Left lobe of liver (tissue), 2 donors: ENCODE measurements at places on chromosomes 7 and 10. TPM values are rescaled to one million over a fixed set of nuclear protein-coding genes. Genes with fewer than 3 reads are reported as not detected.
A peak's percentile ranks its signal among the peaks of the same experiment; 100 is the strongest.

SLC12A9 gene
- total RNA-seq, result 10.1 TPM

OR2A7 gene
- 1.9 TPM for total RNA-seq

IL2RA gene
- total RNA-seq, result 1.3 TPM

MGMT gene
- 58.5 TPM for total RNA-seq

PDE1C gene
- total RNA-seq, result 0.03 TPM

IRF5 gene
- 5.0 TPM for total RNA-seq

SPDYE6 gene
- total RNA-seq, result not detected

TSPAN12 gene
- 15.1 TPM for total RNA-seq

RPA3 gene
- total RNA-seq, result 18.2 TPM

NKX1-2 gene
- total RNA-seq, result 0.05 TPM

ACSM6 gene
- not detected for total RNA-seq

DNA sequence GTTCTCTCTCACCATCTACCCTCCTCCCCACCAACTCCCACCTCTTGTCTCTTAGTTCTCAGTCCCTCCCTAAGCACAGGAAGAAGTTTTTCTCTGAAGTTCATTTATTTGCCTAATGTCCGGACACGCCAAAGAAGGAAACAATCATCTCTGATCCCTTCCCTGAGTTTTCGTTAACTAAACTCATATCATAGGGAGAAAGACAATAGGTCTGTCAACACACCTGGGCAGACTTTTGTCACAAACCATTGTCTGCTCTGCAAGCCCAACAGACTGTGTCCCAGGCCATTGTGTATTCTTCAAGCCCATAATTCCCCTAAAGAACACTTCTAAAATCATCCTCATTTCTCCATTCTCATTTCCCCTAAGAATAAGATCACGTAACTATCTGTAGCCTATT lies 691.0 kb upstream of the MBL2 start:
- DNase-seq, result no peak

GRCh38 chr7:120760851-120761250 lies 97.1 kb downstream of the TSPAN12 start:
- no peak for DNase-seq

- DNase-seq, result peak; percentile 57
These were observed 65.7 kb downstream of the VSTM4 start for GRCh38 chr10:49049660-49050059.

DNA sequence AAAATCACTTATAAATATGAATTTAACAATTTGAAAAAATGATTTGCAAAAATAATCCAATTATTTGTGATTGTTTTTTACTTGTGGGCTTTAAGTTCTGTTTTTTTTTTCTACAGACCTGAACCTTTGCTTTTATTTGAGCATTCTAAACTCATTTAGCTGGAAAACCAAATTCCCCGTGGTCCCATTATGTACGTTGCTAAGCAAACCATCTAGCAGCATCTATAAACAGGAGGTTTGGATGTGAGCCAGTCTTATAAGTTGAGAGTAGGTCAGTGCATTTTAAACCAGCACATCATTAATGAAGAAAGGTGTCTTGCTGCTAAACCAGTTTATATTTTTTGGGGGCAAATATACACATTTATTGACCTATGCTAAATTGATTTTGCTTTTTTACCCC lies 77.3 kb downstream of the LRRN3 start:
- DNase-seq, result no peak

DNA sequence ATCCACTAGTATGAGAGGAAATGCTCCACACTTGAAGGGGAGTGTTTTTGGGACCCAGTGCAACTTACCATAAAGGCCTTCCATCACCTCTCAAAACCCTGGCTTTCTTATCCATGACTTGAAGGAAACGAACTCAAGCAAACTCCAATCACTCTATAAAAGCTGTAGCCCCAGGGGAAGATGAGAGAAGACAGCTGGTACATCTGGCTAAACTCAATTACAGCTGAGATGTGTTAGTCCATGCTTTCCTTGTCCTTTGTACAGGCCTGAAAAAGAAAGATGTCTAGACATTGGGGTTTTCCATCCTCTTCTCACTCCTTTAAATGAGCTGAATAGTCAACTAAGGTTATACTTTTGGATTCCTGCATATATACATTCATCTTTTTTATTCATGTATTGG lies 89.5 kb upstream of the ANKRD30A start:
- DNase-seq, result no peak

DNA sequence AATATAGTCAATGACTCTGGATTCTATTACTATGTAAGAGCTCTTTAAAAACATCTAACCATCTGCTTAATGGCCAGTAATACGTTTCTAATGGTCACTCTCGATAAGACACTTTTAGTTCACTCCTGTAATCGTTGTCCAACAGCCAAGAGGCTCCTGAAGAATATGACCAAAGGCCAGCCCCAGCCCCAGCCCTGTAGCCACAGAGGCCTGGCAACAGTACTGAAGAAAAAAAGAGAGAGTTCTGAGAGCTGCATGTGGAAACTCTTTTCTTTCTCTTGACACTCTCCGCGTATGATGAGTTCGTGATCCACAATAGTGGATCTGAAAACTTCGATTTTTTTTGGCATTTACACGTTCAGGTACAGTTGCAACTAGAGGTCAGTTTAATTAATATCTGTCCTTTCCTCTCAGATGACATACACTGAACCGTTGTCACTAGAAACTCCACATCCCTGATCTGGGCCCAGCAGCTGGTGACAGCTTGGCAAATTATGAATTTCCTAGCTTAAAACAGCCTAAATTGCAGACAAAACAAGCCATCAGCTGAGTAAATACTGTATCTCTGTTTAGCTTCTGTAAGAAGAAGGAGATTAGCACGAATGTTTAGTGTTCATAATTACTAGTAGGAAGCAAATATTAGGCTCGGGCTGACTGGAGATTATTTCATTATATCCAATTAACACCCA lies 456.7 kb downstream of the LRMDA start:
- DNase-seq, result no peak

GRCh38 chr7:98771941-98772603 lies 97.7 kb downstream of the TMEM130 start:
- no peak for DNase-seq

DNA sequence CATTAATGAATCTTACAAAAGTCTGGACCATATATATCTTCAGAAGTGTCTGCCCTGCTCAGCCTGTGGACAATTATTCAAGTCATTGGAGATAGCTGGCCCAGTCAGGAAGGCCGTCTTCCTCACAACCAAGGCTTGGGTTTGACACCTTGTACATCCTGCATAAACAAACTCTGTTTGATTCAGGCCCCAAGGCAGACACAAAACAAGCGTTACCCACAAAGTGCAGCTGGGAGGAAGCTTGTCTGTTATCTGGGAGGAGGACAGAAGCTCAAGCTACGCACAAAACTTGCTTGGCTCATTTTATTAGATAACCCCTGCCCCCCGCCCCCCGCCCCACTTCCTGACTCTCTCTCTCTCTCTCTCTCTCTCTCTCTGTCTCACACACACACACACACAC lies 166.9 kb upstream of the WDR11 start:
- no peak for DNase-seq

- no peak for DNase-seq
These were observed 1262.0 kb downstream of the TYW1 start for GRCh38 chr7:68258609-68259008.

DNA sequence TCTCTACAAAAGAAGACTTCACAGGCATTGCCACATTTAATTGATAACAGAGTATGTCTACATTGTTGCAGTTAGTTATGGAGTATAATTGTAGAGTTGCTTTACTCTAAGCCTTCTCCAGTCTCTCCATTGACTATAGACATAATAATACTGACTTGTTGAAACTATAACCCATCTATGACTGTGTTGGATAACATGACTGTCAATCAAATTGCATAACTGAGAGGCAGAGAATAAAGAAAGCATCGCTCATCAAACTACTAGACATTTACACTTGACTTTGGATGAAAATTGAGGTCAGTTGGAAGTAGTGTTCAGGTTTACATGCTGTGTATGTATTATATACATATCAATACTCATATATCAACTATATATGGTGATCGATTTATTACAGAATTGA lies 3.4 kb upstream of the ATXN7L1 start:
- no peak for DNase-seq

DNA sequence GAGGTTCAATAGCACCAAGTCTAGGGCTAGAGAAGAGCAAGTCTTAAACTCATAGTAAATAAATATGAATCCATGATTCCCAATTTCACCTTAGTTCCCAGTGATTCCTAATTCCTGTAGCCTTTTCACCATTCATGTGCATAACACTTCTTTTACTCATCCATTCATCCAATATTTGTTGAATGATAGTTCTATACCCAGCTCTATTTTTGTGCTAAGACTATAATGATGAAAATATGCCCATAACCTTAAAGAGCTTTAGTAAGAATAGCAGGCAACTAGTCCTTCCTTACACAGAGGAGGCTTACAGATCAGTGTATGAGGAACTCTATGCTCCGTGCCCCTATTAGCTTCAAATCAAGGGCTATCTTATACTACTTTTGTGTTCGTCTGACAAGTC lies 280.2 kb upstream of the CHRM2 start:
- no peak for DNase-seq

DNA sequence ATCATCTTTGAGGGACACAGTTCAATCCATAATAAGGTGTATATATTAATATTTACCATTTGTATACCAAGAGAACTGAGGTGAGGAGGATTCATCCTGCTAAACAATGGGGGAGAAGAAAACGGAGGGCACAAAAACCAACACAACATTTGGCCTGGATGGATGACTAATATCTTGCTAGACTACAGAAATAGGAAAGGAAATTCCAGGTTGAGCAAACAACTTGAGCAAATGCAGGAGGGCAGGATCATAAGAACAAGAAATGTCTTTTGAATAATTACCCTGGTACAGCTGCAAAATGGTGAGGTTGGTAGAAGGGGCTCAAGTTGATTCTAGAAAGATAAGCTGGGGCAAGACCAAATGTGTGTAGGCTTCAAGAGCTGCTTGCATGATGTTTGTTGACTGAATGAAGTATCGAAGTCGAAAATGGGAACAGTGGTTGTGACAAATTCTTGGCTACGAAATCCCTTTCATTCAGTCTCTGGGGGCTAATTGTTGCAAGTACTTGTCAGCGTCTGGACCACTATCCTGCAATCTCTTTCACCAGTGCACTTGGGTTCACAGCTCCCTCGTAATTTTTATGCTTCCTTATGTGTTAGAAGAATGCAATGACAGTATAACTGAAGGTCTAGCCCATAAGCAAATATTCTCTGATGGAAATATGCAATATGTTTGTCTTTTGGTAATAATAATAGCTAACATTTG lies 176.2 kb downstream of the PTEN start:
- DNase-seq, result no peak

DNA sequence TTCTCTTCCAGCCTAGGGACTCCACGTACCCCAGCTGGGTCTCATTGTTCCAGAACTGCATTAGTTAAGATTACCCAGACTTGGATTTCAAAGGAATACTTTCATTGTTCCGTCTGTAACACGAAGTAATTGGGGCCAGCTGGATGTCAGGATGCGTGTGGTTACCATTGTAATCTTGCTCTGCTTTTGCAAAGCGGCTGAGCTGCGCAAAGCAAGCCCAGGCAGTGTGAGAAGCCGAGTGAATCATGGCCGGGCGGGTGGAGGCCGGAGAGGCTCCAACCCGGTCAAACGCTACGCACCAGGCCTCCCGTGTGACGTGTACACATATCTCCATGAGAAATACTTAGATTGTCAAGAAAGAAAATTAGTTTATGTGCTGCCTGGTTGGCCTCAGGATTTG lies 21.0 kb downstream of the LRRC17 start:
- no peak for DNase-seq

GRCh38 chr10:132839061-132839460 lies 53.1 kb upstream of the NKX6-2 start:
- no peak for DNase-seq

DNA sequence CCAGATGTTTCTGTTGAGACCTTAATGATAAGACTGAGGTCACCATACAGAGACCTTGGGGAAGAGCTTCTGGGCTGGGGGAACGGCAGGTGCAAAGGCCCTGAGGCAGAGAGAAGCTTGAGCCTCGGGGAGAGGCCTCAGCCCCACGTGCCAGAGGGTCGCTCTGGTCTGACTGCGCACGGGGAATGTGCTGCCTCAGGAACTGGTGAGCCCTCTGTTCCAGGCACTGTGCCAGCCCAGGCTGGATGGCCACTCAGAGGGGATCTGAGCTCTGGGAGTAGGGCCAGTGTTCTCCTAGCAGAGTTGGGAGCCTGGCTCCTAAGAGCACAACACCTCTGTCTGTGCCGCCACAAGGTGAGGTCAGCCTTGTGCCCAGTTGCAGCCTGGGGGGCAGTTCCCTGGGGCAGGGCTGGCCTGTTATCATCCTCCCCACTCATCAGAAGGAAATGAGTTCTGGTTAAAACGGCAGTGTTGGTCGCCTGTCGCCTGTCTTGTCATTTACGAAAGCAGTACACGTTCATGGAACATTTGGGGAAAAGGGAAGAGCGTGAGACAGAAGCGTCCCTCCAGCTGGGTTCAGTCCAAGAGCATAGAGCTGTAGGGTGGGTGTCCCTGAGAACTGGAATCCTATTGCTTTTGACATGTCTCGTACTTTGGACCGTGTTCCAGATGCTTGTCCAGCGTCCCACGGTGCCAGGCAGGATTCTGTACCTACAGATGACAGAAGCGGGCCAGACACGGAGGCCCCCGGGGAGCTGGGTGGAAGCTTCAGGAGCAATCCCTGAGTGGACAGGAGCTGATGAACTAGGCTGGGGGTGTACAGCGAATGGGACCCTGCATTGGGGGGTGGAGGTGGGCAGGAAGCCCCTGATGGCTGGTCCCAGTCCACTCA lies 4.3 kb downstream of the TTYH3 start:
- DNase-seq, result peak; percentile 84

DNA sequence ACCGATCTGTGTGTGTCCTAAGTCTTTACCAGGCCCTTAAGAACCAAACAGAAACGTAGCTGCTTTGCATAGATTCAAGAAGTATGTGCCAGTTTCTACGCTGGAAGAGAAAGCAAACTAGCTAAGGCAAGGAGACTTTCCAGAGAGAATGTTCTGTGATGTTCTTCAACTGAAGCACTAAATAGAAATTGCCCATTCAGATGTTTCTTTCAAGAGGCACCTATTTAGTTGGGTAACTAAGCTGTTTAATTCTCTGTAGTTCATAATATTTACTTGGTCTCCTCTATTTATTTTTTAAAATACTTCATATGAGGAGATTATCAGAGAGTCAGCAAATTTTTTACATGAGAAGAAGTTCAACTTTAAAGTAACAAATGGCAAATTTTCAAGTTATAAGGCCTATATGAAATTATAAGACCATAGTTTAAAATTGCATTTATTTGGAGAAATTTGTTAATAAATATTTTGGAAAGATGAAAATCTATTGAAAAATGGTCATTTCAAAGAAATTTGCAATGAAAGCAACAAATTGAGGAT lies 279.0 kb downstream of the NEBL start:
- DNase-seq, result no peak

- DNase-seq, result no peak
These were observed 46.3 kb upstream of the HBP1 start for GRCh38 chr7:107122486-107122911.

GRCh38 chr10:29214551-29214950 lies 74.3 kb upstream of the LYZL1 start:
- DNase-seq, result no peak
